Stimulated activated CD8-positive, alpha-beta memory T cell treated with anti-CD3 and anti-CD28 coated beads, Interleukin-15, amount 100 ng/mL, for 48 hours (primary cell): ENCODE measurements at places on chromosomes 5 and 9.

DNA sequence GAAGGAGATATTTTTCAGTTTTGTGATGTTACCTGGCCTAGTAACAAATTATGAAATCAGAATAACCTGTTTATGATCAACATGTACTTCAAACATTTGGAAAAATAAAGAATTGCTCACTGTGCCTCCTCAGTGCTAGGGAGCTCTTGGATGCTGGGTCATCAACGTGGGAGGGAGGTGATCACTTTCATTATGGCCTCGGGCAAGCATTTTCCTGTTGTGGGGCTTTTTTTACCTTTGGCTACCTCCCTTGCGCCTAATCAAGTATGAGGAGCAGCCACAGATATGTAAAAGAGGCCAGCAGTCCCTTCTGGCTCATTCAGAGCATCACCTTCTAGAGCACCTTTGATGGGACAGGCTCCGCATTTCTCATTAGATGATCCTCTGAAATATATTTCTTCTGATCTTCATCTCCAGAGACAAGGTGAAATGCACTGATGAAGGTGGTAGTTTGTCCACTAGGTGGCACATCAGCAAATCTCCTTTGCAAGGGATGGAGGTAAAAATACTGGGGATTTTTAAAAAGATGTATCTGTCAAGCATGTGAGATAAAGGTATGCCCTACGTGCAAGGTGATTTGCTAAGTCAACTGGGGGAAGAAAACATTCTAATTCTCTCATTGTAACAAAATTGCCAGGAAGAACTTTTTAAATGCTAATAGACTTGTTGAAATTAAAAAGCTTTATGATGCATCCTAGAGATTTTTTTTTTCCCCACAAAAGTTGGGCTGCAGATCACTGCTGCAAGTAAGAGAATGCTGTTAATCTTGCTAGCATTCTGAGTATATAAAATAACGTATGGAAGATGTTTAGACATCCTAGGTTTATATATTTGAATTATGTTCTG lies 218.2 kb downstream of the MAST4 start:
- peak; percentile 13 for DNase-seq

- no peak for DNase-seq
Observed at GRCh38 chr5:14373685-14374084, 207.9 kb upstream of the OTULINL start.

DNA sequence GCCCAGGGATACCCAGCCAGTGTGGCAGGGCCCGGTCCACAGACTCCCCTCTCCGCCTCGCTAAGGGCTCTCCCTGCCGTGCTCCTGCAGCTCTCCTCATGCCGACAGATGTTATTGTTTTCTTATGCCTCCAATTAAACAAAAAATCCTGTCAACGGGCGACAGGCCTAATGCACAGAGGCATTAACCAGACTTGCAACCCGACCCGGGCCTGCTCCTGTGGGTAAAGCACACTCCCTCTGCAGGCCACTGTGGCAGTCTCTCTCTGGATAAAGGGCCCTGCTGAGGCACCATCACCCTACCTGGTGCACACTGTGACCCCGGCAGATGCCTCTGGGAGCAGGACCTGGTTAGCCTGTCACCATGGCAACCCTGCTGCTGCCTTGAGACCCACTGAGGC lies 27.5 kb upstream of the HAND1 start:
- DNase-seq = no peak

GRCh38 chr5:170518277-170518676 lies 14.5 kb downstream of the KCNIP1 start:
- no peak for DNase-seq

DNA sequence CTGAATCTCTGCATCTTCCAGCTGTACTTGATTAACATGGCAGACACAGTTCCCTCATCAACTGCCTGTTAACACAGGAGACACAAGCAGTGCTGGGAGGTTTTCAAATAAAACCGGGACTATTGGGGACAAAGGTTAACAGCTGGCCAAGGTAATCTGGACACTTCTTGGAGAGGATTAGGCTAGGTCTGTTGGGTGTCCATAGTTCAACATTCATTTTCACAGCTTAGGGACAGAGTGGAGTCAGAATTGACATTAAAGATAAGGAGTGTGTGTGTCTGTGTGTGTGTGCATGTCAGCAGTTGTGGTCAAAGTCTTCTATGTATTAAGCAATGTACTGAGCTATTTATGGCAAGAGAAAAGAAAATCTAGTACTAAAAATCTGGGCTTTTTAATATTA lies 216.2 kb downstream of the MED10 start:
- DNase-seq = no peak

DNA sequence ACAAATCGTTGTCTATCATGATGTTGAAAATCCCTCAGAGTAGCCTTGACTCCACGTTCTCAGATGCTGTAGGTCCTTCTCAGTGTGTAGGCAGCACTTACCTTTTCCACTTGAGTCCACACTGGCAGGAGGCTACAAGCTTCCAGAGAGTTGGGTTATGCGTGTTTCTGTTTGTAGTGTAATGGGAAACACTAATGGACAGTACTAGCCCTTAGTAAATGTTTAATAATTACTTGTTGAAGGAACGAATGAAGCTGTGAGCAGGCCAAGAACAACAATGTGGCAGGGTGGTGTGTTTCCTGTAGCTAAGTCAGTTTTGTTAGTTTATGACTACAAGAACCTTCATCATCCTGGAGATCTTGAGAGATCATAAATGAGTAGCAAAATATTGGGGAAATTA lies 83.5 kb downstream of the ARHGAP26 start:
- DNase-seq = no peak

DNA sequence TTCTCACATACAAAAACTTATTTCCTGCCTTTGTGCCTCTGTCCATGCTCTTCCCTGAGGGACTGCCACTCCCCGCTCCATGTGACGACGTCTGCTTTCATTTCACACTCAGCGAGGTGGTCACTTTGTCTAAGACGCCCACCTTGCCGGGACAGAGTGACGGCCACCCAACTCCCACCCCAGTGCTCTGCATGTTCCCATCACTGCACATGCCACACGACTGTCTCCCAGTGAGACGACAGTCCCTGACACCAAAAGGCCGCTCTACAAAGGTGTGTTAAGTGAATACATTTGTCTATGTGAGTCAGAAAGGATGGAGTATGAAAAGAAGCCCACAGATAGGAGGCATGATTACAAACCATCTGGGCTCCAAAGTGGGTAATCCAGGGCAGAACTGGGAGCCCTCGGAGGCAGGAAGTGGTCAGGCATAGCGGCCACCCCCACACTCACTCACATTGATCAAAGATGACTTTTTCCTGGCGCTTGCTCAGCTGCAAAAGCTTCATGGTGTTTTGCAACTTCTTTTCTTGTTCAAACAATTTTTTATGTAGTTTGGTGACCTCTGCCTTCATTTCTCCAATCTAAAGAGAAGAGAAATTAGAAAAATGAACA lies 185.8 kb downstream of the CDK5RAP2 start:
- DNase-seq = peak; percentile 61

DNA sequence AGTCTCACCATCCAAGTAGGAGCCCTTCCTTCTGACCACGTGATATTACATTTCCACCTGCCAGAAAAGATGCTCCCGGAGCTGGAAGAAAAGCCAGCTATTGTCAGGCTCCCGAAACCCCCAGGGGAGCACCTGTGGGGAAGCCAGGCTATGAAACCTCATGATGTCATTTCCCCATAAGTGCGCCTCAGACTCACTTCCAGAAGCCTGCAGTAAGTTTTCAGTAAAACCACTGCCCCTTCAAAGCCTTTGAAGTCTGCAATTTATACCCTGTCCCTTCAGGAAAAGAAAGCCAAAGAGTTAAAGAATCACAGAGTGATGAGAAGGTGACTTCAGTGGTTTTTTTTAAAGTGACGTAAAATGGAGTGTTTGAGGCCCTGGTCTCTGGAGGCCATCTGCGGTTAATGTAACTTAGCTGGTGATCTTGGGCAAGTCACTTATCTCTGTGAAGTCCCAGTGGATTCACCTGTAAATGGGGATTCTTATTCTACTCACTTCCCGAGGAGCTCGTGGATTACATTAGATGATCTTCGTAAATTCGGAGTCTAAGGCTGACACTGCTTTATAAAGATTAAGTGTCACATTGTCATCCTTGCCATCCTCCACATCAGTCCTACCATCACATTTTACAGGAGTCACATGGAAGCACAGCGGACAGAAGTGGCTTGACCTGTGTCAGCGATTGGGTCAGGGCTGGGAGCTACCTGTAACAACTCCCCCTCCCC lies 2.6 kb upstream of the SEMA6A start:
- DNase-seq = no peak

DNA sequence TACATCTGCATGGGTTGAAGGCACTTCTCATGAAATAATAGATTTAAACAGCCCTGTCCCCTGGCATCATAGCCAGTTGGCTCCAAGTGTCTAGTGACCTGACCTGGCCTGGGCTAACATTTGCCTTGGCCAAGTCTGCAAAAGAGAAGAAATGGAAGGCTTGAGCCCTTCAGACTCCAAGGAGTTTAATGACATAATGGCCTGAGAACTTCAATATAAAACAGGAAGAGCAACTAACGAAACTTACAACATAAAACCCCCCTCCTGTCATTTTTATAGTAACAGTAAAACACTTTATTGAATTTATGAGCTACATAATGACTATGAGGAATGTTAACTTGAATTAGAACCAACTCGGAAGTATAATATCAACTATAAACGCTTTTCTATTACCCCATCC lies 218.8 kb upstream of the TBCA start:
- DNase-seq = no peak

DNA sequence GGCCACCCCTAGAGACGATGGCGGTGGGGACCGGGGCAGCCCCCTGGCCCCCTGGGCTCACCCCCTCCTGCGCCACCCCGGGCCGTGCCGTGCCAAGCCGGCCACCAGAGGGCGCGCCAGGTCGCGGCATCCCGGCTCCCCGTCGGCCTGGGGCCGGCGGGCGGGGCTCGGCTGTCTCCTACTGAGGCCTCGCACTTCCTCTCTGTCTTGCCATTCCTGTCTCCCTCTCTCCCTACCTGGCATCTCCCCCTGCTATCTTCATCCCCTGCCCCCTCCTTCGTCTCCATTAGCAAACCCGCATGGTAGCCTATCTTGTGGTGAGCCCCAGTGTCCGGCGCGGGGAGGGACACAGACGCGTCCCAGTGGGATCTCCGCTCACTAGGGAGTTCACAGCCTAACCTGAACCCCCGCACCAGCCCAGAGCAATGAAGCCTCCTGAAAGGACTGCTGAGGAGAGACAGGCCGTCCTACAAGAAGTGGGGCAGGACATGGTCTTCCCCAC lies 29.8 kb upstream of the FABP6 start:
- DNase-seq = peak; percentile 56

DNA sequence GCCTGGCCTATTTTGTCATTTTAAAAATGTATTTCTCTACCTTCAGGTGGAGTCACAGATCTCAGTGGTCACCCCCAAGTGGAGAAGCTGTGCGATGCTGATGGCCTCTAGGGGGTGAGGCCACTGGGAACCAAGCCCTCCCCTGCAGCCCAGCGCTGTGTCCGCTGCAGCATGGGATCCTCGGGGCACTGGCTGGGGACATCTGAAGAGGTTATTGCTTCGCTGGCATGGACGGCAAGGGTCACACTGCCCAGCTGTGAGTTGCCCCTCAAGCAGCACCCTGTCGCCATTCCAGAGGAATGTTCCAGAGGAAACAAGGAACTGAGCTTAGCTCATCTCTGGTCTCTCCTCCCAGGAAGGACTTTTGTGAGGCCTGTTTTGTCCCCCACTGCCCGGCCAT lies 119.6 kb upstream of the S1PR3 start:
- DNase-seq = no peak

DNA sequence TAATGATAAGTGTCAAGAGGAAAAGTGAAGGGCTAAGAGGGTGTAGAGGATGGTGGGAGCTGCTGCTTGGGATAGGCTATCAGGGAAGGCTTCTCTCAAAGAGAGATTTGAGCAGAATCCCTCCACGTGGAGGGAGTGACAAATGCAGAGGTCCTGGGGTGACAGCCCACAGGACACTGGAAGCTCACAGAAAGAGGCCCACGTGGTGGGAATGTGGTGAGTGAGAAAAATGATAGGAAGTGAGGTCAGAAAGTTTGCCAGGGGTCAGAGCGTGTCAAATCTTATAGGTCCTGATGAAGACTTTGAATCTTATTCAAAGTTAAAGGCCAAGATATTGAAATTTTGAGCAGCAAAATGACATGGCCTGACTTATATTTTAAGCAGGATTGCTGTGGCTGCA lies 125.3 kb downstream of the EGFLAM start:
- no peak for DNase-seq

GRCh38 chr9:27467486-27467885 lies 56.6 kb upstream of the IFNK start:
- DNase-seq = no peak

GRCh38 chr5:179130101-179130681 lies 70.0 kb downstream of the ZNF354C start:
- DNase-seq = no peak

DNA sequence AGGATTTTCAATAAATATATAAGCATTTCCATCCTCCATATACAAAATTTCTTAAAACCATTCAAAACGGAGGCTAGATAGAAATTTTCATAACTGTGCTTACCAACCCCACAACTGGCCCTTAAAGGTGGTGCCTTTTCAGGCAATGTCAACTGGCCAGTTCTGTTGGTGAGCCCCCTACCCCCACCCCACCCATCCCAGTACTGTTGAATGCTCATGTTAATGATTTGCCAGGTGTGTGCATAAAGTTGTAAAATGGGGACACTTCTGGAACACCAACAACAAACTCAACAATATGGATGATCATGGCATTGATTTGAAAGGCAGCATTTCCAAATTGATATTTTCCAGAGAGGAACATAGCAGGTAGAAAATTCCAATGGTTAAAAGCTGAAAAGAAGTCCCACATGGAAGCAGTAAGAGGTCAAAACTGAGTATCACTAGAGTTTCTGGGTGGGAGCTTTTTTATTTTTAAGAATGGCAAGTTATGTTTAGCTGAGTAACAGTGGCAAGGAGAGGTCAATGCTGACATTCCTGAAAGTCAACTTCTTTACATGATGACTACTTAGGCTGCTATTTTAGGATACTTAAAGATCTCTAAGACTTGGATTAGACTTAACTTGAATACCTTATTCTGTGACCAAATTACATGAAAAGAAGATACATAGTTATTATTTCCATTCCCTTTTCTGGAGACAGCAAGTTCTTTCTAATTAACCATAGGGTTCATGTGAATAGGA lies 2.7 kb downstream of the LEAP2 start:
- no peak for DNase-seq

DNA sequence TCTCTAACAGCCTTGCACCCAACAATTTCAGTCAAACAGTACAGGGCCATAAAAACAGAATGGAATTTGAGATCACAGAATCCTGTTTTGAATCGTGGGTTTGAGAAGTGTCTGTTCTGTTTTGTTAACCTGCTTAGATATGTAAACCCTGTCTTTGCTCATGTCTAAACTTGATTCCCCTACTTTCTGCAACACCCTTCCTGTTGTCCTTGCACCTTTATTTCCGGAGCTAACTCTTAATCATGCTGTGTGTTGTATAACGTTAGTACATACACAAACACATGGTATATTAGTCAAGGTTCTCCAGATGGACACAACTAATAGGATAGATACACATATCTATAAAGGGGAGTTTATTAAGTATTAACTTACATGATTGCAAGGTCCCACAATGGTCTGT lies 2229.2 kb upstream of the C9orf72 start:
- DNase-seq = no peak

- DNase-seq = no peak
Observed at GRCh38 chr5:164663198-164663989, 1158.0 kb downstream of the MAT2B start.
